ENCODE measurements at places on chromosomes 16 and 17.

GRCh38 chr16:49726155-49726554 lies 129.8 kb downstream of the ZNF423 start:
- no peak for DNase-seq

- no peak for DNase-seq
Measured at GRCh38 chr17:76997981-76998531, 129.9 kb downstream of the MGAT5B start.

- no peak for DNase-seq
Measured at GRCh38 chr16:11571549-11571948, 15.2 kb downstream of the LITAF start.

GRCh38 chr16:920717-921116 lies 50.1 kb downstream of the LMF1 start:
- no peak for DNase-seq

- no peak for DNase-seq
Measured at GRCh38 chr16:20853143-20853542, 46.8 kb downstream of the REXO5 start.

- no peak for DNase-seq
Measured at GRCh38 chr17:75783803-75784472, 668 bp upstream of the UNK start.

DNA sequence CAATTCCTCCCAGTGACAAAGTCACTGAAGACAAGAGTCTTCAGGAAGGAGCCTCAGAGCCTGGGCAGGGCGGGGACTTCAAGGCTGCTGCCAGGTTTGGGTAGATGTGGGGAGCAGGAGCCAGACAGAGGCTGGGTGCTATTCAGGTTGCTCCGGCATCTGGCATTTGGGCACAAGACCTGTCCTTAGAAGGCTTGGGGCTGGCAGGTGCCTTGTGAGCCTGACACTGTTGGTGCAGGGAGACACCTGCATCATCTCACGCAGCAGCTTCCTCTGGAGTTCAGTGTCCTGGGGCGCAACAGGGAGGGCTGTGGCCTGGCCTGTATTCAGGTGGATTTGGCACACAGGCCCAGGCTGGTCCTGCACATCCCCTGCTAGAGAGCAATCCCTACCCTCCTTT lies 65.0 kb downstream of the MPRIP start:
- DNase-seq: no peak

- peak; percentile 99 for DNase-seq
Measured at GRCh38 chr17:76597156-76598003, 11.7 kb upstream of the ST6GALNAC2 start.

- peak; percentile 50 for DNase-seq
Measured at GRCh38 chr17:71779482-71779881, 341.3 kb upstream of the SOX9 start.

DNA sequence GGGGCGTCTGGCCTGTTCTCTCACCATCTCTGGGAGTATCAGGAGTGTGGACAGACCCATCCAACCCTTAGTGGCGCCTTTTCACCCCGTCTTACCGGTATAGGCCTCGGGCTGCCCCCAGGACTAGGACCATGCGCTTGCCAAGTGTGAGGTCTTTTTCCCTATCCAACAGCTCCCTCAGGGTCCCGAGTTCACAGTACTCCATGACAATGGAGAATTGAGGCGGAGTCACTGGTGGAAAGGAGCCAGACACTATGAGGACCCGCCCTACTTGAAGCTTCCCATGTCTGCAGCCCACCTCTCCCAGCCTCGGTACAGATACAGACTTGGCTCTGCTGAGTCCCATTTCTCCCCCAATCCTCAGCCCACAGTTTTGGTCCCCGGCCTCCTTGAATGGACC lies 15.9 kb upstream of the RFWD3 start:
- DNase-seq: no peak

DNA sequence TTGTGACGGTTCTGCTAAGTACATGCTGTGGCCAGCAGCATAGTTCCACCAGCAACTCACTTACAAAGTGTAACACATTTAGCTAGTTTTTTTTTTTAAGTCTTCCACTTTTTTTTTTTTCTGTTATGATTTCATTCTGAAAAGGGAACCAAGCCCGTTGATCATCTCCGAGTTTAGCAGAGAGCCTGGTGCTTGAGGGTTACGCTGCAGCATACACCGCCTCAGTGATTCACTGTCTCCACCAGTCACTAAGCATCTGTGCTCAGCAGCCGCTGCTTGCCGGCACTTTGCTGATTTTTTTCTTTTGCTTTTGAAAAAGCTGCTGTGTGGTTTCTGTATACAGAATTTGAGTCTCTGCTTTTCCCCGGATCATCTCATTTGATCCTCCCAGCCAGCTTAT lies 194.5 kb upstream of the CDH13 start:
- peak; percentile 9 for DNase-seq

DNA sequence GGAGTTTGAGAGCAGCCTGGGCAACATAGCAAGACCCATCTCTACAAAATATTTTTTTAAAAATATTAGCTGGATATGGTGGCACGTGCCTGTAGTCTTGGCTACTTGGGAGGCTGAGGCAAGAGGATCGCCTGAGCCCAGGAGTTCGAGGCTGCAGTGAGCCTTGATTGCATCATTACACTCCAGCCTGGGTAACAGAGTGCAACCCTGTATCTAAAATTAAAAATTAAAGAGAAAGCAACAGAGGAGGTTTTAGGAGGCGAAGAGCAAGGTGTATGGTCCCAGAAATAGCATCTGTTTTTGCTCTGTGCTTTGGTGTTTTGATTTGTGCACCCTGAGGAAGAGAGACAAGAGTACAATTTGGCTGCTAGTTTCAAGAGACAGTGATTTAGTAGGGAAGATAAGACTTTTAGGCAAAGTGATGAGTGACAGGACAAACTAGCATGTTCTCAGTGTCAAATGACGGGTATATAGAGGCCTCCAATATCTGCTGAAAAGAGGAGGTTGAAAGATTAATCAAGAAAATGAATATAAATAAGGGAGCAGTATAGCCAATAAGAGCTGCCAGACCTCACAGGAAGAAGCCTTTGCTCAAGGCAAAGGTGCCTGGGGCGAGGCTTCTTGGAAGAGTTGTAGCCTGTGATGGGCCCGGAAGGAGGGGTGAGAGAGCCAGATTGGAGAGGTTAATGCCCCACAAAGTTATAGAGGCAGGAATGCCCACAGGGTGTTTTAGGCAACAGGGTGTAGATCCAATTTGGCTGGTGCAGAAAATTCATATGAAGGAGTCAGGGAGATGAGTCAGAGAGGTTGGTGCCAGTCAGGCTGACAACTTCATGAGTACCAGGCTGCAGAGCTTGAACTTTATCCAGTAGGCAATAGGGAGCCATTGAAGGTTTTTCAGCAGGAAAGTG lies 11.4 kb downstream of the HLF start:
- peak; percentile 82 for DNase-seq

- DNase-seq: no peak
Measured at GRCh38 chr16:6317934-6318333, 1014.7 kb upstream of the RBFOX1 start.

- no peak for DNase-seq
Measured at GRCh38 chr17:31318851-31319661, 2.4 kb downstream of the EVI2A start.

DNA sequence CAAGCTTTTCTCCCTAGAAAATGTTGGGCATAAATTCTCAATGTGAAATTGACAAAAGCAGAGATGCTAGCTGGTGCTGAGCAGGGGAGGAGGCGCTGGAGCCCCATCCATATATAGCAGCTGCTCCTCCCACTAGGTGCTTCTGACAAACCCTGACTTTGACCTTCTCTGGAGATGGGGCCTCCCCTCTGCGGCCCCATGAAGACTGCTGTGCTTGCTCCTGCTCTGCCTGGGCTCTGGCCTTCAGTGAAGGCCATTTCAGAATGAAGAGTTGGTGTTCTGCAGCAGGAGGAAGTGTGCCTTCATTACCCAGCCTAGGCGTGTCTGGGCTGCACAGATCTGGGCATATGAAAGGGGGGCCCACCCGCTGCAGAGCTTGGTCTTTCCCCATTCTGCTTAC lies 29.7 kb downstream of the ASIC2 start:
- DNase-seq: no peak

- no peak for DNase-seq
Measured at GRCh38 chr16:31010585-31011325, at the start of gene STX1B. STX1B (minus strand) TSS chr16:31010638; CDS start chr16:31010396, 242 bp downstream.

GRCh38 chr17:42279776-42280630 lies 3.8 kb upstream of the STAT5B start:
- DNase-seq: no peak

DNA sequence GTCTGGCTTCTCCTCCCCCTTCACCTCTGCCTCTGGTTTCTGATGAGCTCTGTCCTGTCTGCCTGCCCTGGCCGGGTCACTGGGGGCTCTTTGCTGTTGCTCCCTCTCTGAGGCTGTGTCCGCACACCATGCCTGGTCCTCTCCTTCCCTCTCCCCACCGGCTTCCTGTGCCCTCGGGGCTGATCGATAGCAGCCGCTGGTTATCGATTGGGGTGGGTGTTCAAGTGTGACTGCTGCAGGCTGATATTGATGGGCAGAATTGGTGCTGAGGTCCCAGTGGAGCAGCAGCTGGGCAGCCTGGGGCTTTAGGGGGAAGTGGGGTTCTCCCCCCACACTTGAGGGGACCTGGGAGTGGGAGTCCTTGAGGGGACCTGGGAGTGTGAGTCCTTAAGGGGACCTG lies 16.4 kb downstream of the MRM1 start:
- DNase-seq: no peak

GRCh38 chr17:80438806-80439205 lies 23.8 kb downstream of the ENDOV start:
- DNase-seq: no peak

GRCh38 chr17:20095336-20096080 lies 86.3 kb downstream of the SPECC1 start:
- DNase-seq: peak; percentile 43

GRCh38 chr17:1454541-1454940 lies 1.5 kb downstream of the CRK start:
- DNase-seq: peak; percentile 57

DNA sequence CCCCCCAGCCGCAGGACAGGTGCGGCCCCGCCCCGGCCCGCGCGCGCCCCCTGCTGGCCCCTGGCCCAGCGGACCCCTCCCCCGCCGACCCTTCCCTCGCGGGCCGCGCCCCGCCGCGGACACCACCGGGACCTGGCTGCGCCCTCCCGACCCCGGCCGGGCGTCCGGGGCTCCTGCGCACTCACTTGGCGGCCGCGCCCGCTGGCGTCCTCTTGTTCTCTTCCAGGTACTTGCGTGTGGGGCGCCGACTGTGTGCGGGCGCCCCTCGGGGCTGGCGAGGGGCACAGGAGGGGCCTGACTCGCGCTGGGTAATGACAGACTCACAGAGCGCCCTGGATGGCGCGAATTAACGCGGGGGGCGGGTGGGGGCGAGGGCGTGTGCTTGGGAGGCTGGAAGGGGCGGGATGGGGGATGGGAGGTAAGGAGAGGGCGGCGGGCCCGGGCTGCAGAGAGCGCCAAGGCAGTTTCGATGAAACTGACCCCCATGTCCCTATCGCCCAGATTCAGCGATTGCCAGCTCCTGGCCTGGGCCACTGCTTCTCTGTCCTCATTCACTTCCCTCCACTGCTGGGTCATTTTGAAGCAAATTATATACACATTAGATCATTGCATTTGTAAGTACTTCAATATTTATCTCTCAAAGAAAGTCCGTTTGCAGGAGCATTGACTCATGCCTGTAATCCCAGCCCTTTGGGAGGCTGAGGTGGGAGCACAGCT lies 445 bp upstream of the DBNDD1 start:
- peak; percentile 58 for DNase-seq

GRCh38 chr16:16909126-16909525 lies 530.2 kb downstream of the NPIPA7 start:
- DNase-seq: no peak

DNA sequence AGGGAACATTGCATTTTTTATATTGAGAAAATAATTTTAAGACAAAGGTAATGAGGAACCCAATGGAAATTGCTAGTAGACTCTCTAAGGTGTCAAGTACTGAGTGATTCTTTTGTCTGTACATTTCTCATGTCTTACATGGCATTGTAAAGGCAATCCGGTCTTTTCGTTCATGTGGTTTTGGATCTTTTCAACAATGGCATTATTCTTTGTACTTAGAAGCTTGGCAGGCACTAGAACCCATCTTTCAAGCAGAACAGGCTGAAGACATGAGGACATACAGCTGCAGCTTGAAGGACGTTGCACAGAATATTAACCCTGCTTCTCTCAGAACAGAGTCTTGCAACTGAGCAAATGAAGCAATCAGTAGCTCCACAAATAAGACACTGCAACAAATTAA lies 231.5 kb upstream of the ZFHX3 start:
- no peak for DNase-seq

GRCh38 chr17:80831491-80831890 lies 160.2 kb upstream of the CHMP6 start:
- DNase-seq: no peak

- DNase-seq: peak; percentile 78
Measured at GRCh38 chr16:71894229-71894920, 956 bp upstream of the IST1 start.

DNA sequence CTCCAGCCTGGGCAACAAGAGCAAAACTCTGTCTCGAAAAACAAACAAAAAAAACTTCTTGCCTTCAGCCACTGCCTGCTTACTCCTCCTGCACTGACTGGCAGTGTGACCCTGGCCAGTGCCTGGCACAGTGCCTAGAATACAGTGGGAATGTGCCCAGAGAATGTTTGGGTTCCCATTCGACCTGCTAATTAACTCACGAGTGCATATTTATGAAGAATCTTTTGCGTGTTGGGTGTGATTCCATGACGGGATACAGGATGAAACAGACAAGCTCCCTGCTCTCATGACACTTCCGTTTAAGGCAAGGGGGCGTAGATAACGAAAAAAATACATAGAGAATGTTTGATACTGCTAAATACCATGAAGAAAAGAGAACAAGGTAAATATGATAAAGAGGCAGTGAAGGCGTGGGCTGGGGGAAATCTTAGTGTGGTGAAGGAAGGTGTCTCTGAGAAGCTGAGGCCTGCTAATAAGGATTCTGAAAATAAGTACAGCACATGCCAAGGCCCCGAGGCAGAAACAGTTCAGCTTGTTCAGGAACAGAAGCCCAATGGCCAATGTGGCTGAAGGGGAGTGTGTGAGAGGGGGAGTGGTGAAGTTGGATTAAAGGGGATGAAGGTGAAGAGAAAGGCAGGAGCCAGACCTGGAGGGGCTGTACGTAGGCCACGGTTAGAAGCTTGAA lies 4.3 kb downstream of the ABI3 start:
- DNase-seq: no peak

DNA sequence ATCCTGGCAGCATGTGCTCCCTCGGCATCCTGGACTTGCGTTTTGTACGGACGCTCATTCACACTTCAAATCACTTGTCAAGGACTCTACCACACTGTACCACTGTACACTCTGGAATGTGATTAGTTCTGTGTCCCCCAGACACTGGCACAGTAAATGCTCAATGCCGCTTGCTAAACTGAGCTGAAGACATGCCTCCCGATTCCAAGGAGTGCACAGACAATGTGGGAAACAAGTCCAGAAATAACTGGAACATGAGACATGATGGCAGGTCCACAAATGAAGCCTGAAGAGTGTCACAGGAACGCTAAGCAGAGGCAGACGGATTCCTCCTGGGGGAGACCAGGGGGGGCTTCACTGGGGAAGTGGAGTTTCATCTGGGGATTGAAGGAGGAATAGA lies 22.1 kb downstream of the HIC1 start:
- DNase-seq: no peak

Measured in epithelial cell of esophagus (primary cell).